ENCODE measurements at places on chromosomes 7 and 10. TPM values are rescaled to one million over a fixed set of nuclear protein-coding genes. Genes with fewer than 3 reads are reported as not detected.

DNA sequence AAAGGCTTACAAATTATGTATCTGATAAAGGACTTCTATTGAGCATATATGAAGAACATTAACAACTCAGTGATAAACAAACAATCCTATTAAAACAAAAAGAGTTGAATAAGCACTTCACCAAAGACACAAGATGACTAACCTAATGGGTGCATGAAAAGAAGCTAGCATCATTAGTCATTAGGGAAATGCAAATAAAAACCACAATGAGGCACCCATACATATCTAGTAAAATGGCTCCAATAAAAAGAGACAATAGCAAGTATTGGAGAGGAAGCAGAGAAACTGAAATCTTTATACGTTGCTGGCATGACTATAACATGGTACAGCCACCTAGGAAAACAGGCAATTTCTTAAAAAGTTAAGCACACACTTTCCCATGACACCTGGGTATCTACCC, 77.6 kb upstream of the ZMIZ1 start:
- no peak for DNase-seq

GRCh38 chr7:30214651-30215137, 69.7 kb upstream of the ZNRF2 start:
- no peak for DNase-seq

DNA sequence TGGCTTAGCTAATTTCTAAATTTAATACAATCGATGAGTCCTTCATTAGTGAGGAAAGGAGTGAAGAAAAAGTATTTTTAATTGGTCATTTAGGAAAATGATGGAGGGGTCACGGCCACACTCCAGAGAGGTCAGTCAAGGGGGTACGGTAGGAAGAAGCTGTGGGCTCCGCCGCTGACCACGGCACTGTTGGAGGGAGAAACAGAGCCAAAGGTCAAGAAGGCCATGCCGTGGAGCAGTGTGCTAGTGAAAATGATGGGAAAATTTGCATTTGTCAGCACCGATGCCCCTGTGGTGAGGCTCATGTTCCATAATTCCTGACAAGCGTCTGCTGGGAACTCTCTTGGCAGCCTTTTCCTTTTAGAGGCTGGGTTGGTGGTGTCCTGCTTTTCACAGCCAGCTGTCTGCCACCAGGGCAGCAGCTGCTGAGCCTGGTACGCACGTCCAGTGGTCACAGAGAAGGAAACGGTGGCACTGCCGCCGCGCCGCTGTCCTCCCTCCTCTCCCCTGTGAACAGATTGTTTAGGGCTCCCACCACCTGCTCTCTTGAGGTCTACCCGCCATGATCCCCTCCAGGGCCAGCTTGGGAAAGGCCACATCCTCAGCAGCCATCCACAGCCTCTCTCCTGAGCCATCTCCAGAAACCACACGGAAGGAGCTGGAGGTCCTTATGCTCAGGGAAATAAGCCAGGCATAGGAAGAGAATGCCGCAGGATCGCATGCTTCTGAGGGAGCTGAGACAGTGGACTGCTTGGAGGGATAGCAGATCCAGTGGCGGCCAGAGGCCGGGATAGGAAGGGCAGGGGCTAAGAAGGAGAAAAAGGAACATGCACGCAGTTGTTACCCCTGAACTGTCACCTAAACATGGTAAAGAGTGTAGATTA, 263.7 kb upstream of the PPP2R2D start:
- no peak for DNase-seq

Gene CXCL12
- total RNA-seq = 82.2 TPM

- DNase-seq = no peak
Observed at GRCh38 chr7:15628876-15629275, 57.6 kb downstream of the MEOX2 start.

Gene CPA2
- total RNA-seq = not detected

Gene CASP7
- 8.2 TPM for total RNA-seq

Gene UCMA
- total RNA-seq = not detected

DNA sequence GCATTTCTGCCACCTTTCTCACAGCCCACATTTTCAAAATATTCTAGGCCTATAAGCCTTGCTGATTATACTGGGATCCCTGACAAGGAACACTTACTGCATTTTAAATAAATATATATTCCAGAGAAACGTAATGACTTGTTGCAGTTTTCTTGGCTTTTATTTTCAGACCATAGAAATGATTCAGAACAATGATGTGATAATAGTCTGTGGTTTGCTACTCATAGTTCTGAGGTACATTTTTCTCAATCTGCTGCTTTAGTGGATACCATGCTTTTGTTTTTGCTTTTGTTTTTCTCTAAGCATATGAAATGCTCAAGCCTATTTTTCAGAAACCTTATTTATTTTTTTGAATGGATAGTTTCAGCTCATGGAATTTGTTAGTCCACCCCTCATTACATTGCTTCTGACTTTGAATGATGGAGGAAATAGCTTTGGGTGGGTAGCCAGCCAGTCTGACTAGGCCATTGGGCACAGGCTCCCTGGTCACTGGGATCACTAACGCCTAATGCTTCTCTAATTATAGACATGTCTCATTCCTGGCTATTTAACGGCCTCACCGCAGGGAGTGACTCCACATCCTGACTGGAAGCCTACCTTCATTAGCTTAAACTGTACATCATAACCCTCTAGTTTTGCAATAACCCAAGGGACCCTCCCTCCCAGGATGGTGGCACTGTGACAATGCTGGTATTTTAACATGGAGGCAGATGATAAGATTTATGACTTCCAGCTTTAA, 66.1 kb downstream of the MBL2 start:
- DNase-seq = no peak

Gene FOXL3
- total RNA-seq = not detected

Gene MLXIPL
- 16.3 TPM for total RNA-seq

DNA sequence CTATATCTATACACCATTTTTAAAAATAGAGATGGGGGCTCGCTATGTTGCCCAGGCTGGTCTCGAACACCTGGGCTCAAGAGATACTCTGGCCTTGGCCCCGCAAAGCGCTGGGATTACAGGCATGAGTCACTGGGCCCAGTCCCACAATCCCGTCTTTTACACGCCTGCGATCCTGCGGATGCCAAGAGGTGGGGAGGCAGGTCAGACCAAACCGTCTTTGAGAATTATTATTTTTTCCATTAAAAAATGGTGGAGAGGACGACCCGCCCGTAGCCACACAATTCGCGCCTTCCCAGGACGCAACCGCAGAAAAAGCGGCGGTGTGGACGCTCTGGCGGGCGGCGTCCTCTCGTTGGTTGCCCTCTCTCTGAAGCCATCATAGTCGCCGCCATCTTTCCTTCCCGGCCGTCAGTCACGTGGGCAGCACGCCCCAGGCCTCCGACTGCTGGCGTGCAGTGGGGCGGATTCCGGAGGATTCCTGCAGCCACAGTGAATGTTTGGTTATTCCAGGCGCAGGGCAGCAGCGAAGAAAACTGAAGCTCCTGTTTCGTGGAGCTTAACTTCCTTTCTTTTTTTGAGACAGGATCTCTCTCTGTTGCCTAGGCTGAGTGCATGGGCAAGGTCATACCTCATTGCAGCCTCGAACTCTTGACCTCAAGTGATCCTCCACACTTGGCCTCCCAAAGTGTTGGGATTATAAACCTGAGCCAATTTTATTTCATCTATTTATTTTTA, 9.9 kb upstream of the EPHB4 start:
- DNase-seq = peak; percentile 91

Gene FEZF1
- total RNA-seq = not detected

GRCh38 chr10:51619365-51619764, 80.0 kb downstream of the CSTF2T start:
- no peak for DNase-seq

DNA sequence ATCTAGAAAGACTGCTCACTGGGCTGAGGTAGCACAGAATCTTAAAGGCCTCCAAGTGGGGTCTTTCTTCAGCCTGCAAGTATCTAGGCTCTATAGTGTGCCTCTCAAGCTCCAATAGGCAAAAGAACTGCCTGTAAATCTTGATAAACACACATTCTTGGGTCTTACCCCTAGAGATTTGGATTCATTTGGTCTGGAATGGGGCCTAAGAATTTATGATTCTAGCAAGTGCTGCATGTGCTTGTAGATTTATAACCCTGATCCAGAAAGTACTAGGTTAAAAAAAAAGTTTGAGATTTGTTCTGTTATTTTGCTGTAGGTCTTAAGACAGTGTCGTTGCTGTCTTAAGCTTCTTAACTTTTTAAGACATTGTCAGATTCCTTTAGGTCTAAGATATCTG, 74.1 kb downstream of the RALA start:
- DNase-seq = no peak

DNA sequence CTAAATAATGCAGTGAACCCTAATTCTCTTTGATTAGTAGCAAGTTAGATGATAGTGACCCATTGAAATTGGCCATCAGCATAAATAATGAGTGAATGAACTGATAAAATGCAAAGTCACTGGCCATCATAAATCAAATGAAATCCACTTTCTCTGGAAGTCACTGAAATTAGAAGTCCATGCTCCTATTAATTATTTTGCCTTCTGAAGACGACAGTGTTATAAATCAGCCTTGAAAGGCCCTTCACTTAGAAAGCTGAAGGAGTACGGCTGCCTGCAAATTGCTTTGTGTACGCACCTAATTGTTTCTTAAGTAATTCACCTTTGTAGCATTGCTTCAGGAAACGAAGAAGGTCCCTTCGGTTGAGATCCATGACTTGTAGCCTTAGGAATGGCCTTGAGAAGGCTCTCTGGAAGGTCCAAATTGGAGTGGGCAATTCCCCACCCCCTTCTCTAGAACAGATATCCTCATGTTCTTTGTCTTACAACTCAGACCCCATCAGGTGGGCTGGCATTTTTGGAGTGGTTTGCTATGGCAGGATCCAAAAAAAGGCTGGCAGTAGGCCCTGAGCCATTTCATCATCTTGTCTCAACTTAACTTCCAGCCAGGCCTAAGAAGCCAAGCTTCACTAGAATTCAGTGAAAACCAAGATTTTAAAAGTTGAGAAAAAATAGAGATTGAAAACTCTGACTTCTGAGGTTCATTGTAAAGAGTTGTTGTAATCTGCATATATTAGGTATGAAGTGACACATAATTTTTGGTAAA, 420.3 kb downstream of the LRMDA start:
- DNase-seq = no peak

DNA sequence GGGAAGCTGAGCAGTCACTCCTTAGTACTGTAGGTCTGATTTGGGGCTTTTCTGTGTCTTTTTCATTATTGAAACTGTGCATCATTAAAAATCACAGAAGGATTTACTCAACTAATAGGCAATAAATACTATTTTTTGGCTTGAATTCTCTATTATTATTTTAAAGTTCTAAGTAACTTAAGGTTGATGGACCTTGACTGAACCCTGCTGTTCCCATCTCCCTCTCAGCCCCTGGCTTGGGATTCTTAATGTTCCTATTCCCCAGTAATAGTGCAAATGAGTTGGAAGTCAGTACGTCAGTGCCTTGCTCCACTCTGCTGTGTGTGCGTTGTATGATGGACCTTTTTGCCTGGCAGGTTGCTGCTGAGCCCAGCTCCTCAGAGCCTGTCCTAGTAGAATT, 166.3 kb downstream of the SND1 start:
- no peak for DNase-seq

GRCh38 chr10:35768731-35769130, 126.6 kb upstream of the FZD8 start:
- no peak for DNase-seq

Gene TRIL
- 0.82 TPM for total RNA-seq

Gene UCN3
- not detected for total RNA-seq

DNA sequence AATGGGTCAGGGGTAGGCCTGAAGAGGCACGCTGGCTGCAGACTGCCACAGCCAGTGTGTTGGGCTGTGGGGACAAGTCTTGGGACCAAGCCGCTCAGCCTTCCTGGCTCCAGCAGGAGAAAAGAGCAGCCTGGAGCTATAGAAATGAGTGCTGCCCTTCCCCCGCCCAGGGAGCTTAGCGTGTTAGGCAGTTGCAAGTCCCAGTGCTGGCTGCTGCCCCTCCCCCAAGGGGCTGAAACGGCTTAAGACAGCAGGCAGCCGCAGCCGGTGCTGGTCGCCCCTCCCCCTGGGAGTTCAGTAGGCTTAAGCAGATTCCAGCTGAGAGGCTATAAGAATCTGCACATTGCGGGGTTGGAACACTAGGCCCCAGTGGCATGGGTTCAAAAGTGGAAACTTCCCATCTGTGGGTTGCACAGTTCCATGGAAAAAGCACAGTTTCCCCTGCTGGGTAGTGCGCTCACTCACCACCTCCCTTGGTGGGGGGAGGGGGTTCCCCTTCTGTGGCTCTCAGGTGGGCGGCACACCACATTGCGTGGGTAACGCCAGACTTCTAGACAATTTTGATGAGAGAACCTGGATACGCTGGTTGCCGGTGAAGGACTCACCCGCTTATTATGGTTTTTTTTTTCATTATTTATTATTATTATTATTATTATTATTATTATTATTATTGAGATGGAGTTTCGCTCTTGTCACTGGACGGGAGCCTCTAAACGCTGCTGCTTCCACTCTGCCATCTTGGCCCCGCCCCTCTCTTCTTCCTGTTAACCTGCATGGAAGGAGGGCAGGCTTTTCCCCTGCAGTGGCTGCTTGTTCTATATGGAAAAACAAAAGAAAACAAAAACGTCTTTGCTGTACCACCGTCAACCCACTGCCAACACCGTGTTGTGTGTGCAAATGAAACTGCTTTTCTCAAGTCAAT, 151.1 kb downstream of the CXCL12 start:
- DNase-seq = peak; percentile 19

All from psoas muscle (tissue), 8 donors.